ENCODE measurements at places on chromosomes 7 and 10. TPM values are rescaled to one million over a fixed set of nuclear protein-coding genes. Genes with fewer than 3 reads are reported as not detected.

The TRA2A gene
- total RNA-seq = 69.0 TPM

The STAMBPL1 gene
- 30.0 TPM for total RNA-seq

The CYP51A1 gene
- 40.4 TPM for total RNA-seq

The PDCD11 gene
- 38.4 TPM for total RNA-seq

The EGR2 gene
- 0.21 TPM for total RNA-seq

The POLR3A gene
- 12.1 TPM for total RNA-seq

The ATP6V1F gene
- 242 TPM for total RNA-seq

The SRRM3 gene
- 12.6 TPM for total RNA-seq

The SFTPA1 gene
- total RNA-seq = not detected

The RASA4B gene
- 2.1 TPM for total RNA-seq

The HSPA12A gene
- 9.3 TPM for total RNA-seq

The ZNF503 gene
- 6.7 TPM for total RNA-seq

The VPS37D gene
- 4.8 TPM for total RNA-seq

The NSUN5 gene
- 60.0 TPM for total RNA-seq

The SSC4D gene
- 1.4 TPM for total RNA-seq

The GIMAP5 gene
- total RNA-seq = not detected

The ANXA7 gene
- 130 TPM for total RNA-seq

The ZNF425 gene
- 1.4 TPM for total RNA-seq

The PTF1A gene
- total RNA-seq = not detected

The GATA3 gene
- 4.9 TPM for total RNA-seq

The PTN gene
- not detected for total RNA-seq

The PRRT4 gene
- 0.26 TPM for total RNA-seq

The OGDHL gene
- 0.29 TPM for total RNA-seq

The RBP4 gene
- total RNA-seq = 5.0 TPM

The JAKMIP3 gene
- total RNA-seq = 1.1 TPM

The SUN3 gene
- 0.09 TPM for total RNA-seq

The BLNK gene
- total RNA-seq = not detected

The CRTAC1 gene
- 1.4 TPM for total RNA-seq

The TAS2R4 gene
- 0.12 TPM for total RNA-seq

The DRGX gene
- 0.08 TPM for total RNA-seq

The OR6B1 gene
- not detected for total RNA-seq

The C1QL3 gene
- total RNA-seq = not detected

The AKAP9 gene
- 20.0 TPM for total RNA-seq

The CCDC7 gene
- 0.61 TPM for total RNA-seq

The NKX6-2 gene
- 0.48 TPM for total RNA-seq

The CACNA2D1 gene
- 7.0 TPM for total RNA-seq

The SPDYE5 gene
- total RNA-seq = not detected

The PRTFDC1 gene
- 17.7 TPM for total RNA-seq

The SLC26A4 gene
- total RNA-seq = 0.10 TPM

The PODXL gene
- 28.7 TPM for total RNA-seq

The ZNF365 gene
- 1.0 TPM for total RNA-seq

The AZGP1 gene
- total RNA-seq = not detected

The HTR5A gene
- not detected for total RNA-seq

The TMEM213 gene
- total RNA-seq = not detected

The ASAH2 gene
- 2.2 TPM for total RNA-seq

The NPFFR1 gene
- not detected for total RNA-seq

The RADIL gene
- 2.7 TPM for total RNA-seq

The ACBD7 gene
- 1.4 TPM for total RNA-seq

The CYP2C8 gene
- total RNA-seq = not detected

The NPSR1 gene
- total RNA-seq = not detected

The GIMAP8 gene
- not detected for total RNA-seq

The NODAL gene
- total RNA-seq = not detected

The GHRHR gene
- not detected for total RNA-seq

The CALCR gene
- total RNA-seq = not detected

The MYO1G gene
- total RNA-seq = 0.21 TPM

The PRLHR gene
- not detected for total RNA-seq

The ANKRD1 gene
- total RNA-seq = 43.9 TPM

The SLC18A3 gene
- total RNA-seq = not detected

The CALML3 gene
- total RNA-seq = not detected
